ENCODE measurements at places on chromosomes 4 and X.

DNA sequence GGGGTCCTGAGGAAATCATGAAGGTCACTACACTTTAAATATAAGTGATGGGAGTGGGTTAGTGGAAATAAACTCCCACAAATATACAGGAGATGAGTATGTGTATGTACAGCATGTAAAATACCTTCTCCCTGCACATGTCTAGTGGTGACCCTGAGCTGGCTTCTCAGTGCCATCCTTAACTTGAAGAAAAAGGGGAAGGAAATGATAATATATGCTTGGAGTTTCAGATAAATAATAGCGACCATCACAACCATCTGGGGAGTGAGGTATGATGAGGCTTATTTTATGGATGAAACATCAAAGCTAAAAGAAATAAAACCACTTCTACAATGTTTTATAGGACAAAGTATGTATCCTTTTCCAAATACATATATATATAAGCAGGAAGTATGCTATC is 41.0 kb upstream of the SORBS2 start:
- DNase-seq, result no peak

GRCh38 chr4:113566015-113566795 is 195.3 kb downstream of the CAMK2D start:
- no peak for DNase-seq

- no peak for DNase-seq
Observed at GRCh38 chrX:11609109-11609508, 56.6 kb downstream of the ARHGAP6 start.

GRCh38 chrX:44483965-44484606 is 58.6 kb downstream of the FUNDC1 start:
- no peak for DNase-seq

GRCh38 chrX:31223817-31224216 is 152.0 kb upstream of the FTHL17 start:
- no peak for DNase-seq

DNA sequence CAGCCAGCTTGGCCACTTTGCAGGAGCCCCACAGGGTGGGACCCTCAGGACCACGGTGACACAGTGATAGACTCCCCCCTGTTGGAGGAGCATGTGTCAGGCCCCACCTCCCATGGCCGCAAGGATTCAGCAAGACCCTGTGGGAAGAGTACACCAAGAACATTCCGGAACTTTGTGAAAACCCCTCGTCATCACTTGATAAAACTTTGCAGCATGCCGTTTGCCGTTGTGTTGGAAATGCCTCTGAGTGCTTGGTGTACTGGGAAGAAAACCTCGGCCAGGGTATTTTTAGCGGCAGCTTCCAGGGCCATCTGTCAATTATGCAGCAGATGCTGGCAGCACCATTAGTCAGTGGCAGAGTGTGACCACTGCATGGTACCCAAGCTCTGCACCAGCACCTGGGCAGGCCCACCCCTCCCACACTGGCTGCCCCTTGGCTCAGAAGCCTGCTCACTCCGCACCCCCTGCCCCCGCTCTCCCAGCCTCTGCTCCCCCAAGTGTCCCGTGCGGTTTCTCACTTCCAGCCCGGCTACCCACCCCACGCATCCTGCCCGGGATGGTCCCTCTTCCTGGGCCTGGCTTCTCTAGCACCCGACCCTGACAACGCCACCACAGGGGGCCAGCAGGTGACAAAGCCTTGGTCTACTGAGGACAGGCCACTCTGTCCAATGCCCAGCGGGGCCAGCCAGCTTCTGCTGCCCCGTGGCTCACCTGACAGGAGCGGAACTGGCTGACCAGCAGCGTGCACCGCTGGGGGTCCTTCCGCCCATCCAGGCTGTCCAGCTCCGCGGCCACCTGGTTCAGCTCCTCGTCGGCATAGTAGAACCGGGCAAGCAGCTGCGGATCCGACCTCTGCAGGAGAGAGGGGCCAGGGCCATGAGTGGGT is 65.0 kb downstream of the ZFYVE28 start:
- DNase-seq, result no peak

DNA sequence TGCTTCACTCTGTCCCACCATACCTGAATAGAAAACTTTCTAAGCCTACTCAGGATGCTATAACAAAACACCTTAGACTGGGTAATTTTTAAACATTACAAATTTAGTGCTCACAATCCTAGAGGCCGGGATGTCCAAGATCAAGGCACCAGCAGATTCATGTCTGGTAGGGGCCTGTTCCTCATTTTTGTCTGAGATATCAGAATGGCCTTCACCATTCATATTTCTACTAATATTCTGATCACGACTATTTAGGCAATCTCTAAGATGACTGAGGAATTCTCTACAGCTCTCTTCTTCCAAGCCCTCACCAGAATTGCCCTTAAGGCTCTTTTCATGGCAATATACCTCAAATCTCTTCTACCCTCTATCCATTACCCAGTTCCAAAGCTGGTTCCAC is 77.4 kb upstream of the NRK start:
- DNase-seq, result no peak

GRCh38 chr4:186345184-186345583 is 79.2 kb downstream of the F11 start:
- no peak for DNase-seq

DNA sequence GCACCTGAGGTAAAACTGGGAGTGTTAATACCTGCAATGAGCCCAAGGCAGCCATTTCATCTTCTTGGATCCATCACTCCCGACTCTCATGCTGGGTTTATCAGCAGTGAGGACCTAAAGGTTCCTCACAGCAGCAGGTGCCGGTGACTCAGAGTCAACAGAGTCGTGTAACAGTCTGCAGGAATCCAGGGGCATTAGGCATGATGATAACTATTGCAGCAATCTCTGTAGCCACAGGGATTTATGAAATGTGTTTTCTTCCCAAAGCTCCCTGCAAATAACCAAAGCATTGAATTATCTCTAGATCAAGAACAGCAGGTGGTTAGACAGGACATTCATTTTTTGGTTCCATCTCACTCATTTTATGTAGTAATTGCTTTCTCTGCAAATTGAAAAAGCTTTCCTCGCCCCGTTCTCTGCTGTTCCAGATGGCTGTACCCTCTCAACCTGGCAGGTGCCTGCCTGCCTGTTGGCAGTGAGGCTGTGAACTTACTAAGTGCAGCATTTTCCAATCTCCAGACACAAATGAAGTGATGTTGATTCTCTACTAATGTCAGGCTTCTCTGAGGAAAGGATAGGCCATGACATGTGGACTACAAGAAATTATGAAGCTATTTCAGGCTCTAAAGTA is 48.1 kb upstream of the TSPAN7 start:
- no peak for DNase-seq

- DNase-seq, result no peak
Observed at GRCh38 chrX:121008920-121009319, 23.4 kb upstream of the CT47A1 start.

DNA sequence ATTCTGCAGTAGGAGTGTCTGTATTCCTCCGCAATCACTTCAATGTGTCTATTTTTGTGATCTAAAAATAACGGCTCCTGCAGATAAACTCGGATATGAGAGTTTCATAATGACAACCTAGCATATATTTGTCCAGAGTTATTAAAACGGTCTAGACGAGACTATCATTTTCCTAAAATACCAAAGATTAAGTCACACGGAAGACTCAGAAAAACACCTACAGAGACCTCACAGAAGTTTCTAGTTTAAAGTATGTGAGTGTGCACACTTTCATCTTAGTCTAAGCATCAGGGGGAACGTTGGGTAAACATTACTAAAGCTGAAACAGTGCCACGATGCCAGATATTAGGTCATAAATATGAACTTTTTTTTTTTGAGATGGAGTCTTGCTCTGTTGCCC is 156.9 kb downstream of the AFAP1 start:
- DNase-seq, result no peak

DNA sequence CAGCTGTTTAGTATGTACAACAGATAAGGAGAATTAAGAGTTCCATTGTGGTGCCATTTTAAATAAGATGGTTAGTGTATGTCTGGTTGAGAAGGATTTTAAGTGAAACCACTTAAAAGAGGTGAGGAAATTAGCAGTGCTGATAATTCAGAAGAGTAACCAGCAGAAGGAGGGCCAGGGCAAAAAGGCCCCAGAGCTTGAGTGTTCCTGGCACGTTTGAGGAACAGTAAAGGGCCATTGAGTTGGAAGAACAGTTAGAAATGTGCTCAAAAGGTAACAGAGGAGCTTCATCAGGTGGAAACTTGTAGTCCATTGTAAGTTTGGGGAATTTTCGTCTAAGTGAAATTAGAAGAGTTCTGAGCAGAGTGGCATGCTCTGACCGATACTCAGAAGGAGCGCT is 606.2 kb upstream of the ZFP42 start:
- DNase-seq, result no peak

DNA sequence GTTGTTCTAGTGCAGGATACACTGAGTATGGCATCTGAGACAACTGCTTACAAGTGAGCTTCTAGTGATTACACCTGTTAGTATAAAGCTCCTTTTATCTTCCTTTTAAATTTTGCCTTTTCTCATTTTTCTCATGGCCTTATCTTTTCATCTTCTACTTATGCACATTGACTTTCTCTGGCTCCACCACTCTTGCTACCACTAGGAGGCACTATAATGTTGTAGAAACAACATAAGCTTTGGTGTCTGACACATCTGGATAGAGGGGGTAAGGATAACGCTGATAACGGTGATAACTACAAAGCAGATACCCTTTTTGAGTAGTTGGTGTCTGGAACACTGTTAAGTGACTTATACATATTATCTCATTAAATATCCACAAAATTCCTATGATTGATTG is 187.4 kb upstream of the TEX13C start:
- no peak for DNase-seq

GRCh38 chr4:7094916-7095315 is 27.1 kb upstream of the GRPEL1 start:
- DNase-seq, result no peak

DNA sequence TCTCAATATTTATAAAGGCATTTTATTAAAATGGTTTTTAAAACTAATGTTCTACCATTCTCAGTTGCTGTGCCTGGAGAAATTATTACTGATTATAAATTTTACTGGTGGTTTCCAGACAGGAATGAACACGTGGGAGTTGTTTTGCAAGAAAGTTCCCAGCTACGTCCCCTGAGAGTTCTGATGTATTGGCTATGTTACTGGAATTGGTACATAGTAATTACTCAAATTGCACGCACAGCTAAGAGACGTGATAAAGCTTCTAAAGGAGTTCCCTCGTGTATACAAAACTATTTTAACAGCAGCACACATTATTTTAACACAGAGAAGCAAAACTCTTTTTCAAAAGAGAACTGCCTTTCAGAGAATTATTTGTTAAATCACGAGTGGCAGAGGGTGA is 292.2 kb downstream of the NLGN4X start:
- no peak for DNase-seq

GRCh38 chr4:71009890-71010588 is 16.6 kb downstream of the DCK start:
- no peak for DNase-seq

GRCh38 chr4:109973529-109973905 is 60.8 kb downstream of the EGF start:
- no peak for DNase-seq

DNA sequence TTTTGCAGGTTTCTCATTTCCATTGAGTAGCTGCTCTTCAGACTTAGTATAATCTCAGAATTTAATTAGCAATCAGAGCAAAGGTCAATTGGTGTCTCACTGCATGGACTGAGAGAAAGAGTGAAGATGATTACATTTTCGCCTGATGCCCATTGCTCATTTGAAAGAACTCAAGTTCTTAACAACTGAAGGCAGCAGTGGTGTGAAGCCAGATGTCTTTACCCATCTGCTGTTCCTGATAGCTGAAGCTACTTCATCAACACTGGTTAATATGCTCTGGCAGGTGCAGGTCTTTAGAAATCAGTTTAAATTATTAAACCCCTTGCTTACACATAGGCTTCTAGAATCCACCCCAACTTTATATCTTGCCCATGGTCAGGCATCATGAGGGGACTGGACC is 64.5 kb upstream of the FRAS1 start:
- no peak for DNase-seq

DNA sequence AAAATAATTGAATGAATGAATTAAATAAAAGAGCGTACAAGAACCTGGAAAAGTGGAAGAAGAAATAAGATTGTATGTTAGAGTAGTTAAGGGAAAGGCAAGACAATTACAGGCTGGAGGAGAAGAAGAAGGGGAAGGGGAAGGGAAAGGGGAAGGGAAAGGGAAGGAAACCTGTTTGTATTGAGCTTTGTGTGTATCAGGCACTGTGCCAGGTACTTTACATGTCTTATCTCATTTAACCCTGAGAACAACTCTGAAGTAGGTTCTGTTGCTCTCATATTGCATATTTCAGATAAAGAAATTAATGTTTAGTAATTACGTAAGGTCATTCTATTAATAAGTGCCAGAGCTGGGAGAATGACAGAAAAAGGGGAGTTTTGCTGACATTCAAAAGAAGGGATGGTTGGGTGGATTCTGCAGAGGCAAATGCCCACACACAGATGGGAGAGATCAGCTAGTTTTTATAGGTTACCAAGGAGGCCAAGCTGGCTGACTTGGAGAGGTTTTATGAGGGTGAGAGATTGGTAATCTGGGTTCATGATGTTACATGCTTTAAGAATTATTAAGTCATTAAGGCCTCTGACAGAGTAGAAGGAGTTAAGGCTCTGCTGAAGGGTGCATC is 92.3 kb upstream of the LCORL start:
- no peak for DNase-seq

- no peak for DNase-seq
Observed at GRCh38 chrX:68889249-68889648, 60.4 kb downstream of the EFNB1 start.

DNA sequence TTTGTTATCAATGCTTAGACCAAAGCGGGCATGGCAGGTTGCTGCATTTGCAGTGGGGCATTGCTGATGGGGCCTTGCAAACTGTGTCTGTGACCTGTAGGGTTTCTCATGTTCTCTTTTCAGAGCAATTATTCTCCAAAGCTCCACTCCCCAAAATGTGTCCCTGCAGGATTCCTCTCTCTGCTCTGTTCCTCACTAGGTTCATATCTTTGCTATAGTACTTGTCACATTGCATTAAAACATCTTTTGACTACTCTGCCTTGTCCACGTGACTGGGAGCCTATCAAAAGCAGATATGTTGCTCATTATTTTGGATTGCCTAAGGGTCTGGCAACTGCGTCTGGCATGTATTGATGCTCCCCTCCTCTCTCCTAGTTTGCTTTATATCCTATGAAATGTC is 177.7 kb upstream of the MID1 start:
- DNase-seq, result no peak
